ENCODE measurements at places on chromosomes 2 and 18.

GRCh38 chr2:186639939-186640338 is 50.1 kb downstream of the ITGAV start:
- DNase-seq = no peak

GRCh38 chr18:58558471-58558870 is 70.4 kb downstream of the ALPK2 start:
- DNase-seq = no peak

DNA sequence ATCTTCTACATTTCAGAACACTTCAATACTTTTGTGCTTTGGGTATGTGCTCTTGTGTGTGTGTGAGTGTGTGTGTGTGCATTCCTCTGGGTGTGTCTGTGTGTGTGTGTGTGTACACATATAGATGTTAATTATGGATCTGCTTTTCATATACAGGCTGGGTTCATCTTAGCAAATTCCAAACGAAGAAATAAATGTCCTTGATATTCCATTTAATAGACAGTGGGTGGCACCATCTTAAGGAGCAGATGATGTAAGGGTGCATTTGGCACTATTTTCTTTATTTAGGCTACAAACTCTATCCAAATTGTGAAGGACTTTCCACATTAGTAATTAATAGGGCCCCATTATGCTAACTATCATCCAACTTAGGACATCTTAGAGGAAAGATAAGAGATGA is 425.8 kb upstream of the POU3F3 start:
- no peak for DNase-seq

DNA sequence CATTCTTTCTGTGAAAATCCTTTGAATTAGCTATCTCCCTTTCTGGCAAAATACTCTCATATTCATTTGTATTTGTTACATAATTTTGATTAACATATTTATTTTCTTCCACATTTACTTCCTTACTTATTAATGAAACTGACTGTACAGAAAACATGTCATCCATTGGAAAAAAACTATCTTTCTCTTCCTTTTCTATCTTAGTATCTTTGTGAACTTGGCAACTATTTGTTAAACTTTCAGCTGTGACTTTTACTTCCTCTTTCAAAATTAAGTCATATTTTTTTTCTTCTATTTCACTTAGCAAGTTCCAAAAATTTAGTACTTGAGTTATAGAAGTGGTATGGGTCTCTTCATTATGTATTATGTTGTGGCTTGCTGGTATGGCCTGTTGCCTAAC is 2.6 kb downstream of the RAD51AP2 start:
- DNase-seq = no peak

GRCh38 chr2:122804494-122804893 is 1049.0 kb downstream of the TSN start:
- DNase-seq = no peak

DNA sequence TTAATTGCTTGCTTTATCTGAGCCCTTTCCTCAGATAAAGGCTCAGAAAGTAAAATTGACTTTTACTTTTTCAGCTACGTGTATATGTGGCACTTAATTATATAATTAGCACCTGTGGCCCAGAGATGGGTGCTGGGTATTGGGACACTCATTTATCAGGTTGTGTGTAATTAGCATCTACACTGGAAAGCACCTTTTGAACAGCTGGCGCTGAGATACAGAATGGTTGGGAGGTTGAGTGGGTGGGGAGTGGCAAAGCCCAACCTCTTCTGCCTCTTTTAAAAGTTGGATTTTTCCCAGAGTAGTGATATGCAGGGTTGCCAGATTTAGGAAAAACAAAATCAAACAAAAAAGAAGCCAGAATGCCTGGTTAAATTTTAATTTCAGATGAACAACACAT is 23.9 kb downstream of the SPTBN1 start:
- DNase-seq = no peak

DNA sequence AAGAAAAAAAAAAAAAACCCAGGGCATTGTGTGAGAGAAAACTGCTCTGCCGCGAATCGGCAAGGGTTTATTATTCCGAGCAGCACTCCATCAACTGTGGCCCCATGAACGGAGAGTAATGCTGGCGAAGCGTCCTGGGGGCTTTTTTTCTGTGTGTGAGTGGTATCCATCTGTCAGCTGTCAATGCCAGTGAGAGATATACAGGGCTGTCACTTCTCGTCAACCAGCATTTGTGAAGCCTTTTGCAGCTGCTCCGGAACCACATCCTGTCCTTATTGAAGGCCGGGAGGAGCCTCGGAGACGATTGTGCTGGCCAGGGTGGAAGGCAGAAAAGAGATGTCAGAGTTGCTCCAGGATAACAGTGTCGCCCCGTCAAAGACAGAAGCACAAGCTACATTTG is 356.9 kb upstream of the SMIM21 start:
- DNase-seq = no peak

- DNase-seq = no peak
These were observed 54.1 kb downstream of the E2F6 start for GRCh38 chr2:11411768-11412448.

GRCh38 chr18:21406116-21406515 is 164.1 kb downstream of the GREB1L start:
- DNase-seq = no peak
